ENCODE measurements at places on chromosomes 7 and 10. TPM values are rescaled to one million over a fixed set of nuclear protein-coding genes. Genes with fewer than 3 reads are reported as not detected.

DNA sequence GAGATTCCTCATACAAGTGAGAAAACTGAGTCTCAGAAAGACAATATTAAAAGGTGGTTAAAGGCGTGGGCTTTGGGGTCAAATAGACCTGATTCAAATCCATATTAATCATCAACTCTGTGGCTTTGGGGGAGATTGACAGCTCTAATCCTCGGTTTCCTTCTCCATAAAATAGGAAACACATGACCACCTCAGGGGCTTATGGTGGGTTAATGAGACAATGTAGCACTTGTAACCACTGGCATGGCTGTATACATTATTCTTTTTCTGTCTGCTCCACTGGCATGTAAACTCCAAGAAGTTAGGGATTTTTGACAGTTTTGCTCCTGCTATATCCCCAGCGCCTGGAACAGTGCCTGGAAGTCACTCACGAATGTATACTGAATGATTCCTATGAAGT lies 120.8 kb upstream of the GAD2 start:
- H3K36me3 ChIP-seq, result no peaks in the 10 kb centered on the region
- no peak overlapping the region for H3K4me3 ChIP-seq
- no peak overlapping the region for H3K27ac ChIP-seq
- H3K27me3 ChIP-seq, result no peaks in the 10 kb centered on the region
- DNase-seq, result no peak

DNA sequence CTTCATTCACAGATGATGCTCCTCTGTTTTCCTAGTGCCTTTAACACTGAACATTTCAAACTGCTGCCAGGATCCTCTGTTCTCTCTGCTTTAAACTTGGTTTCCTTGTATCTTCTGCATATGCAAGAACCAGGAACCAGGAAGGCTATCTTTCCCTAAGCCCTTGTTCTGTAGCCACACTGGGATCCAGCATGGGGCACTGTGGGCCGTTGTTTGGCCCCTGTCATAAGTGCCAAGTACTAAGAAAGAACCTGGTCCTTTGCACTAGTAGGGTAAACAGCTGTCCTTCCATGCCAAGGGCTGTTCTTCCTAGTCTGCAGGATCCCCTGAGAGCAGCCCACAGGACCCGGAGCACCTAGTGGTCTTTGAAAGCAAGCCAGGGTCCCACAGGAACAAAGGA lies 49.0 kb upstream of the TRIM8 start:
- no peak for DNase-seq
- no peak overlapping the region for H3K4me3 ChIP-seq
- no peaks in the 10 kb centered on the region for H3K27me3 ChIP-seq
- H3K27ac ChIP-seq, result no peak overlapping the region
- H3K4me1 ChIP-seq, result no peaks in the 10 kb centered on the region

- H3K36me3 ChIP-seq, result peaks cover 4% of the 10 kb centered on the region
- no peak overlapping the region for H3K4me3 ChIP-seq
- H3K27ac ChIP-seq, result no peak overlapping the region
- peaks cover 7% of the 10 kb centered on the region for H3K27me3 ChIP-seq
- H3K4me1 ChIP-seq, result no peaks in the 10 kb centered on the region
Measured at GRCh38 chr7:131145026-131145425, 182.7 kb upstream of the MKLN1 start.

GRCh38 chr7:47634273-47634672 lies 52.4 kb upstream of the TNS3 start:
- no peak overlapping the region for H3K4me3 ChIP-seq
- no peak for DNase-seq
- H3K4me1 ChIP-seq, result no peaks in the 10 kb centered on the region

The ZEB1 gene
- 46.2 TPM for total RNA-seq

GRCh38 chr7:73960548-73960947 lies 67.4 kb upstream of the ELN start:
- peaks cover 14% of the 10 kb centered on the region for H3K27me3 ChIP-seq
- H3K27ac ChIP-seq, result no peak overlapping the region
- H3K36me3 ChIP-seq, result no peaks in the 10 kb centered on the region
- H3K4me3 ChIP-seq, result no peak overlapping the region
- no peaks in the 10 kb centered on the region for H3K4me1 ChIP-seq

- no peak for DNase-seq
- H3K27ac ChIP-seq, result no peak overlapping the region
- H3K27me3 ChIP-seq, result no peaks in the 10 kb centered on the region
- no peaks in the 10 kb centered on the region for H3K36me3 ChIP-seq
Measured at GRCh38 chr7:2651847-2652735, 20.3 kb downstream of the TTYH3 start.

The CALY gene
- not detected for total RNA-seq

DNA sequence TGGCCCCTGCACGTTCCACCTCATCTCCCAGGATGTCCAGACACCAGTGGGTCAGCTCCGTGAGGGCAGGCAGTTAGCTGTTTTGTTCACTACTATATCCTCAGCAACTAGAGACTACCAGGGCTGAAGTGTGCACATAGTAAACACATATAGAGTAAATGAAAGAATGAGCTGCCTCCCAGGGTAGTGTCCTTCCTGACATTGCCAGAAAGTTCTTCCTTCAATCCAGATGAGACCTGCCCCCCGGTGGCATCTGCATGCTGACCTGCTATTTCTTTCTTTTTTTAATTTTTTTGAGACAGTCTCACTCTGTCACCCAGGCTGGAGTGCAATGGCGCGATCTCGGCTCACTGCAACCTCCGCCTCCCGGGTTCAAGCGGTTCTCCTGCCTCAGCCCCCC lies 14.0 kb upstream of the ARPC1A start:
- H3K4me3 ChIP-seq, result no peak overlapping the region
- no peak for DNase-seq
- H3K36me3 ChIP-seq, result no peaks in the 10 kb centered on the region
- no peaks in the 10 kb centered on the region for H3K27me3 ChIP-seq
- H3K4me1 ChIP-seq, result peaks cover 23% of the 10 kb centered on the region
- H3K27ac ChIP-seq, result no peak overlapping the region

- H3K4me1 ChIP-seq, result no peaks in the 10 kb centered on the region
- no peak overlapping the region for H3K27ac ChIP-seq
- H3K27me3 ChIP-seq, result peaks cover 48% of the 10 kb centered on the region
- H3K4me3 ChIP-seq, result no peak overlapping the region
- DNase-seq, result no peak
Measured at GRCh38 chr10:112970021-112970420, 20.0 kb downstream of the TCF7L2 start.

The PMS2 gene
- 24.6 TPM for total RNA-seq

The PLCE1 gene
- total RNA-seq, result 0.02 TPM

- H3K27me3 ChIP-seq, result no peaks in the 10 kb centered on the region
- H3K4me3 ChIP-seq, result no peak overlapping the region
- no peak overlapping the region for H3K27ac ChIP-seq
- H3K4me1 ChIP-seq, result no peaks in the 10 kb centered on the region
Measured at GRCh38 chr7:158161194-158161593, 426.4 kb downstream of the PTPRN2 start.

The LRRTM3 gene
- total RNA-seq, result not detected

The INSYN2A gene
- total RNA-seq, result not detected

- H3K4me1 ChIP-seq, result peaks cover 72% of the 10 kb centered on the region
- no peak for DNase-seq
- H3K27me3 ChIP-seq, result no peaks in the 10 kb centered on the region
- H3K27ac ChIP-seq, result no peak overlapping the region
Measured at GRCh38 chr7:105304040-105304895, 84.5 kb downstream of the SRPK2 start.

DNA sequence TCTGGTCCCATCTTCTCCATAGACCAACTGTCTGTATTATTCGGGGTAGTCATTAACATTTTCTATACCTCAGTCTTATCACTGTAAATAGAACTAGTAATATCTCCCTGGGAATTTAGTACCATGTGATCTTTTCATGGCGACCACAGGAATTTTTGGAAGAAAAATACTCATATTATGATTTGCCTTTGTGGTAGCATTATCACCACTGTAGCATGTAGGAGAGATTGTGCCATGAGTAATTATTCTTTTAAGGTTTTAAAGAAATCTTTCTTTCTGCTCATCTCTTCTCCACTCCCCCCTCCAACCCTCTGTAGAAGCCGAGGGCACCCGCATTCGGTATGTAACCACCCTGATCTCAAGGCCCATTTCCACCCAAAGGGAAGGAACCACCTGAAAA lies 25.0 kb downstream of the ZNF365 start:
- H3K27ac ChIP-seq, result no peak overlapping the region
- H3K4me3 ChIP-seq, result no peak overlapping the region
- H3K36me3 ChIP-seq, result no peaks in the 10 kb centered on the region
- H3K27me3 ChIP-seq, result peaks cover 14% of the 10 kb centered on the region

- H3K4me1 ChIP-seq, result peaks cover 48% of the 10 kb centered on the region
- H3K4me3 ChIP-seq, result peak overlapping the region; percentile 37
- peak overlapping the region; percentile 66 for H3K27ac ChIP-seq
- no peak for DNase-seq
- no peaks in the 10 kb centered on the region for H3K36me3 ChIP-seq
Measured at GRCh38 chr7:101171442-101171837, 6.1 kb upstream of the VGF start.

GRCh38 chr7:46713868-46714596 lies 793.0 kb upstream of the IGFBP3 start:
- H3K27ac ChIP-seq, result no peak overlapping the region
- no peaks in the 10 kb centered on the region for H3K36me3 ChIP-seq
- H3K27me3 ChIP-seq, result no peaks in the 10 kb centered on the region
- no peak overlapping the region for H3K4me3 ChIP-seq

- no peaks in the 10 kb centered on the region for H3K27me3 ChIP-seq
- H3K4me3 ChIP-seq, result no peak overlapping the region
- H3K27ac ChIP-seq, result no peak overlapping the region
- DNase-seq, result no peak
- H3K36me3 ChIP-seq, result peaks cover 12% of the 10 kb centered on the region
Measured at GRCh38 chr10:45438466-45439090, 64.6 kb downstream of the ALOX5 start.

GRCh38 chr7:26291251-26291650 lies 411 bp upstream of the SNX10 start:
- H3K36me3 ChIP-seq, result peaks cover 17% of the 10 kb centered on the region
- peaks cover 40% of the 10 kb centered on the region for H3K4me1 ChIP-seq
- peak overlapping the region; percentile 92 for H3K4me3 ChIP-seq
- no peak for DNase-seq
- H3K27ac ChIP-seq, result peak overlapping the region; percentile 86

DNA sequence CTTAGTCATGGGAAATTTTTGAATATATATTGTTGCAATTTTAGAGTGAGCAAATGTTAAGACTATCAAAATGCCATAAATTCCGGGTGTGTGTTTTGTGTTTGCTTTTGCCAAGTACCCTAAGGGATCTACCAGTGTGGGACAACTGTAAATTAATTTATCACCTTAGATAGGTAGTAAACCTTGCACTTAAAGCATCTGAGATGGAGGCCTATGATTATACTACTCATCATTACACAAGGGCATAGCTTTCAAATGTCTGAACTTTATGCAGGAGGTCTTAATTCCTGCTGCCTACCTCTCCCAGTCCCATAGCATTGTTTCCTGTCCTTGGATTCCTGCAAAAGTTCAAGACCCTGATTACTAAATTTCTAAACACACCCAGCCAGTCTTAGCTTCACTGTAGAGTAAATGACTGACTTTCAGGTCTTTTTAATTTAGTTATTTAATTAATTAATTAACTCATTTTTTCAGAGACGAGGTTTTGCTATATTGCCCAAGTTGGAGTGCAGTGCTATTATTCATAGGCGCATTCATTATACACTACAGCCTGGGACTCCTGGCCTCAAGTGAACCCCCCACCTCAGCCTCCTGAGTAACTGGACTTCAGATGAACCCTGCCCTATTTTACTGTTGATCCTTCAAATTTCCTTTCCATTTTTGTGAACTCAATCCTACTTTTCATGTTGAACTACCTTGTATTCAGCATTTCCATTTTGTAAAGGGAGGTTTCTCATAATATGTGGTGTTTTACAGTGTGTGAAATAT lies 47.0 kb downstream of the THSD7A start:
- no peaks in the 10 kb centered on the region for H3K4me1 ChIP-seq
- no peak for DNase-seq
- no peaks in the 10 kb centered on the region for H3K36me3 ChIP-seq
- H3K4me3 ChIP-seq, result no peak overlapping the region

The NPY4R gene
- not detected for total RNA-seq

The KCNIP2 gene
- 4.5 TPM for total RNA-seq

The PGAM2 gene
- total RNA-seq, result 0.32 TPM

- H3K36me3 ChIP-seq, result no peaks in the 10 kb centered on the region
- peaks cover 8% of the 10 kb centered on the region for H3K27me3 ChIP-seq
- no peak overlapping the region for H3K27ac ChIP-seq
- DNase-seq, result no peak
- no peaks in the 10 kb centered on the region for H3K4me1 ChIP-seq
- no peak overlapping the region for H3K4me3 ChIP-seq
Measured at GRCh38 chr7:111622084-111622483, 59.8 kb upstream of the IMMP2L start.

- H3K4me3 ChIP-seq, result no peak overlapping the region
- peaks cover 86% of the 10 kb centered on the region for H3K4me1 ChIP-seq
- H3K36me3 ChIP-seq, result peaks cover 75% of the 10 kb centered on the region
- H3K27ac ChIP-seq, result peak overlapping the region; percentile 71
- H3K27me3 ChIP-seq, result no peaks in the 10 kb centered on the region
Measured at GRCh38 chr10:71755179-71755879, 18.0 kb downstream of the VSIR start.

DNA sequence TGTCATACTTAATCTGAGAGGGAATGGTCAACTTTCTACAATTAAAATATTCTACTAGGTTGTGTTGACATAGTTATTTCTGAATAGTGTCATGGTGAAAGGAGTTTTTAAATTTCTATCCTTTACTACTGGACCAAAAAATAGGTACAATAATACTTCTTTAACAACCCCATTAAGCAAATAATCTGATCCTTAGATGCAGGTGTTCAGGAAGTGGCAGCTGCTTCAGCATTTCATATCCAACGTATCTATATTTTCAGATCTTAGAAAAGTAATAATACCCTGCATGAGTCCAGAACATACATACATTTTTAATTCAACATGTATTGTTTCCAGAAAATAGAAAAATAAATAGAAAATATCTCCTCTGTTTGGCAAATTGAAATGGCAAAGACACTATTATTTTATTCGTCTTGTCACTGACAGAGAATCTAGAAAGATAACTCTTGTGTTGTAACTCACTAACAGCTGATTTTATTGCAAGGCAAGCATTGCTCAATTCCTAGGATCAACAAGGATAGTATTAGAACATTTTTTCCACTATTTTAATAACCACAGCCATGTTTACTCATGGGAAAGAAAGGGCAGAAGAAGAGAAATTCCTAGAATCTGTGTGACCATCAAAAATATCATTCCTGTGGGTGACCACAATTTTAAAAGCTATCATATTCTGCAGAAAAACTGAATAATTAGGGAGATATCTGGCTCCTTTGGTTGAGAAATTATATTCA lies 159.3 kb upstream of the CNTNAP2 start:
- no peak for DNase-seq
- no peak overlapping the region for H3K27ac ChIP-seq
- H3K27me3 ChIP-seq, result no peaks in the 10 kb centered on the region

Measured in activated CD4-positive, alpha-beta T cell treated with anti-CD3 and anti-CD28 coated beads, Interleukin-2, amount 10 ng/mL, durations not matched to agents 7 days and 5 days (primary cell).